ENCODE measurements at places on chromosomes 1 and 21. TPM values are rescaled to one million over a fixed set of nuclear protein-coding genes. Genes with fewer than 3 reads are reported as not detected.

GRCh38 chr1:6523566-6523965, 30.7 kb downstream of the NOL9 start:
- DNase-seq: no peak

GRCh38 chr1:197924516-197925123, 7.4 kb downstream of the LHX9 start:
- DNase-seq: no peak

Gene PRAMEF7
- total RNA-seq: not detected

- no peak for DNase-seq
These were observed 382 bp downstream of the TRMT1L start for GRCh38 chr1:185156288-185156853.

GRCh38 chr1:59150577-59151386, 146.1 kb upstream of the FGGY start:
- no peak for DNase-seq

Gene GABPA
- 29.4 TPM for total RNA-seq
